NCI-H1436 treated with DMSO at 0.1 percent for 48 hours (cell line): ENCODE measurements at places on chromosomes 6 and 20.

GRCh38 chr6:53294095-53294494 is 54.7 kb downstream of the ELOVL5 start:
- DNase-seq, result no peak

GRCh38 chr6:43707269-43707668 is 19.7 kb upstream of the MRPS18A start:
- no peak for DNase-seq

- no peak for DNase-seq
Measured at GRCh38 chr6:117444600-117444999, 18.9 kb upstream of the ROS1 start.

DNA sequence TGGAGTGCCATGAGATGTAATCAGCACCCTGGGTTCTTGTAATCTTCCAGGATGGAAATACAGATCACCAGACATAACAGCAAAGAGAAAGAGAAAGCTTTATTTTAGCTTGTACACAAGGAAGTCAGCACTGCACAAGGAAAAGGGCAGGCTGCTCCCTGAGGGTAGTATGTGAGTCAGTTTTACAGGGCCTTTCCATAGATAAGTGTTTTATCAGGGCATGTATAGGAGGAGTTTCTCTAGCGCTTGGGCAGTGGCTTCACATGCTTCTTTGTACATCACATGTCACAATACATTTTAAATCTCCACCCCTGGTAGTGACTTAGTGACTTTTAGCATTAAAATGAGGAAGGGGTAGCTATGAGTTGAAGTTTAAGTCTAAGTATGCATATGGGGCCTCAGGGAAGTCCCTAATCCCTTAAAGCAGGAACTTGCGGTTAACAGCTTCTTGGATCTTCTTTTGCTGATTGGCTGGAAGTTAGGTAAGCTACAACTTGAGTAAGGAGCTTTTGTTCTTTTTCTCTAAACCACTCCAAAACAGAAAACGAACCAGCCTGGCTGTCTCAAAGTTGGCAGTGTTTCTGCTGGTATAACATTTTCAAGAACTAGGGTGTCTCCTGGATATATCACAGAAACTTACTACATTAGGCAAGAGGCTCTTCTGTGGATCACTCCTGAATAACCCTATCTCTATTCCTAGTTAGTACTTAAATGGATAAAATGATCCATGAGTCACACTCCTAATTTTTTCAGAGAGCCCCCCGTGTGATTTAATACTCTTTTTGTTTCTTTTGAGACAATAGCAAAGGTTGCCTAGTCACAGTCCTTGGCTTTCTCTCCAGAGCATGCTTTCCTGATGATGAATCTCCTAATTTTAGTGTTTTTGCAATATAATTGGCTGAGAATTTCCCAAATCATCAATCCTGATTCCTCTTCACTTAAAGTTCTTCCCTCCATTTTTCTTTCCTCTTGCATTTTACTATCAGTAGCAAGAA is 60.2 kb downstream of the MRAP2 start:
- DNase-seq, result no peak

DNA sequence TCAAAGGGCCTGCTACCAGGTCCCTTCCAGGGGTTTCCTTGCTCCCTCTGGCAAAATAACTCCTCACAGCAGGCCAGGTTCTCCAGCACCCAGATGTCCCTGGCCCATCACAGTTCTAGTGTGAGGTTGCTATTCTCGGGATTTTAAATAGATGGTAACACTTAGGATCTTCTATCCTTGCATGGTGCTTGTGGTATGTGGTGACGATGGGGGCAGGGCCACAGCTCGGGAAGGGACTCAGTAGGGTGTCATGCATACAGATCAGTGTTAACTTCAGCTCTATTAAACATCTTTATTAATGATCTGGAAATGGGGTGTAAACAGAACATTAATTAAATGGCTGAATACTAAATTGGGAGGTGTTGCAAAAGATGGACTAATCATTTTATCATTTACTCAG is 323.8 kb downstream of the QKI start:
- DNase-seq, result no peak

DNA sequence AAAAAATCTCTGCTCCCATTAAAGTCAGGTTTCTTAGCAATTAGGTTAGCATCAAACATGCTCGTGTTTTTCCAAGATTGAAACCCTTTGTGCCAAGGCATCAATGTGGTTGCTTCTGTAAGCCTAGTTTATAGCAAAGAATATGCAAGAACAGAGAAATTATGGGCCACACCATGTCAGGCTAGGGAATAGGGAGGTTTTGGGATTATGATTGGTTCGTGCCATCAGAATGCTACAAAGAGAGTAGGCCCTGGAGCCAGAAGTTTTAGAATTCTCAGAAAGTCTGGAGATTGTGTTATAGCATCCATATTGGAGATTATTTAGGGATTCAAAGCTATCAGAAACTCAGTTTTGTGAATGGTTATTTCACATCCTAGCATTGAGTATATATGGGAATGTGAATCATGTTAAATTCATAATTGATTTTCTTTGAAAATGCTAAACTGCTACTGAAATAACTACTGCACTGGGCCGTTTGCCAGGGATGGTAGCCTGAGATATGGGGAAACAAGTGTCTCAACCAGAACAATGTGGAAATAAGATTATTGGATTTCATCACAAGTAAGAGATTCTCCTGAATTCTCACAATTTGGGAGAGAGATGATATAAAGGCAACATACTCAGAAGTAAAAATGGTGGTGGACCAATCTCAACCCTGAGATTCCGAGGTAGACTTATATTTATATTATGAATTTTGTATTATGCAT is 45.3 kb downstream of the ZNF292 start:
- no peak for DNase-seq

GRCh38 chr6:122701666-122702065 is 77.8 kb upstream of the FABP7 start:
- DNase-seq, result no peak

DNA sequence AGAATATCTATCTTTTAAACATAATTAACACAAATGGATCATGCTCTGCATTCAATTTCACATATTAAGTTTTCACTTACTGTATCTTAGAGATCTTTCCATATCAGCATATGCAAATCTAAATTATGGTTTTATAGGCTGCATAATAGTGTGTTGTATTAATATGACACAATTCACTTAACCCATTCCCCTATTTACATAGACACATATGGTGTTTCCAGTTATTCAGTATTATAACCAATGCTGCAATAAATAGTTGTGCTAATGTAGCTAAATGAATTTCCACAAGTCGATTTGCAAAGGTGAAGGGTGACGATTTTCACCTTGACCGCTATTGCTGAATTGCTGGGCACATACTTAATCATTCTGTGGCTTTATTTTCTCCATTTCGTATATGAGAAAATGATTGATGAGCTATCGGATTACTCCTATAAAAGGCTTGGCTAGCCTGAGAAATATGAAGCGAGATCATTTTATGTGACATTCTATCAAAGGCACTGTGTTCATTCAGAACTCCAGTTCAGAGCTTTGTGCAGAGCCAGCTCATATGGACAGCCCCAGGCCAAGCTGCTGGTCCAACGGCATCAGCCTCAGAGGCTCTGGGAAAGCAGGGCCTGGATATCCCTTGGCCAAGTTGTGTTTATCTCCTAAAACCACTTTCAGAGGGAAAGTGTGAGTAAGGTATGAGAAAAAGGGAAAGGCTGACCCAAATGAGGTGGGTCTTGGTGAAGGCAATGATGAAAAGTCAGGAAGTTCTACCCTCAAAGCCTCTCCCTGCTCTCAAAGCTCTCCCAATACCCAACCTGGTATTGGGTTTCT is 50.8 kb downstream of the GFOD1 start:
- no peak for DNase-seq

DNA sequence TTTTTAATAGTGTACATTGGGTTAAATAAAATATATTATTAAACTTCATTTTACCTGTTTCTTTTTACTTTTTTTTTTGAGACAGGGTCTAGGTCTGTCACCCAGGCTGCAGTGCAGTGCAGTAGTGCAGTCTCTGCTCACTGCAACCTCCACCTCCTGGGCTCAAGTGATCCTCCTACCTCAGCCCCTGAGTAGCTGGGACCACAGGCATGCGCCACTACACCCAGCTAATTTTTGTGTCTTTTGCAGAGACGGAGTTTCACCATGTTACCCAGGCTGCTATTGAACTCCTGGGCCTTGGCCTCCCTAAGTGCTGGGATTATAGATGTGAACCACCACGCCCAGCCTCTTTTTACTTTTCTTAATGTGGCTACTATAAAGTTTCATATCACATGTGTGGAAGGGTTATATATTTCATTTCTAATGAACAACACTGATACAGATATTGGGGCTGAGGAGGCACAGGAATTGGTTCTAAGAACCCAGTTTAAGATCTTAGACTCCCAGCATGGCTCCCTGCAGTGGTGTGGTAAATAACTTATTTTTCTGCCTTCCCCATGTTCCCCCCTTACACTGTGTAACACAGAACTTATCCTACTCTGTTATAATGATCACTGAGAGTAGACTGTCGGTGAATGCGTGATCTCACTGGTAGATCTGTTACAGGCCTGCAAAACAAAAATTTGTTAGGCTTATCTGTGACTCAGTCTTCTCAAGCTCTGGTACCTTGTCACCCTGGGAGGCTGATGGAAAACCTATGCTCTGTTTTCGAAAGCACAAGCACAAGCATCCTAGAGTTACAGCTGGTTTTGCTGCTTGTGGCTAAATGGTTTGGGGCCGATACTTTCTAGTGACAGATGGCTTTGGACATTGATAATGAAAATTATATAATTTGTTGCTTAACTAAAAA is 5.8 kb upstream of the ATXN1 start:
- no peak for DNase-seq

- DNase-seq, result no peak
Measured at GRCh38 chr6:90463359-90463758, 123.5 kb downstream of the MAP3K7 start.

DNA sequence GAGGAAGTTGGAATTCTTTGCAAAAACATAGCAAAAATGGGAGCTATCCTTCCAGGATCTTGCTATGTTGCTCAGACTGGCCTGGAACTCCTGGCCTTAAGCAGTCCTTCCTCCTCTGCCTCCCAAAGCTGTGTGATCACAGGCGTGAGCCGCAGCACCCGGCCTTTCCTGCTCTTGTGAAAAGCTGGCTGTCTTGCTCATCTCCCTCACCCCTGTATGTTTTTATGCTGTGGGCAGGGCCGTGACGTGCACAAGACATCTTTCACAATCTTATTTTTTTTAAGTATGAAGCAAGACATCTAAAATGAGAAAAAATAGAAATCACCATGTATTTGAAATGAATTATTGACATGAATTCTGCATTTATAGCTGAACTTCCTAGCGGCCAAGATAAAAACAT is 110.4 kb downstream of the SAMD5 start:
- no peak for DNase-seq

GRCh38 chr20:46592580-46593362 is 42.3 kb upstream of the OCSTAMP start:
- DNase-seq, result no peak

- no peak for DNase-seq
Measured at GRCh38 chr6:21873562-21873961, 280.0 kb downstream of the SOX4 start.

DNA sequence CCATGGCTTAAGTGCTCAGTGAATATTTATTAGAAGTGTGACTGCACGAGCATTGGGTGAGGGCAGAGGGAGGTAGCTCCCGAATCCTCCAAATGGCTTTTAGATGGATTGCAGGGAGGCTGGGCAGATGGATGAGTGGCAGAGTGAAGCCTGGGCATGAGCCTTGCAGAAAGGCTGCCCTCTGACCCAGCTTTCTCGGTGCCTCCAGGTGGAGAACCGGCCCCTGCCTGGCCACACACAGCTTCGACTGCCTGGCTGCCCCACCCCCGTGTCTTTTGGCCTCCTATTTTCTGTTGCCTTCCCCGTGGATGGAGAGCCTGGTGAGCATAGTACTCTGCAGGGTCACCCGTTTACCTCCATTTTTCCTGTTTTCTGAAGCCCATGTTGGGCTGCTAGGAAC is 3.4 kb downstream of the VARS2 start:
- DNase-seq, result no peak

GRCh38 chr6:22636452-22636851 is 67.1 kb downstream of the HDGFL1 start:
- DNase-seq, result no peak

DNA sequence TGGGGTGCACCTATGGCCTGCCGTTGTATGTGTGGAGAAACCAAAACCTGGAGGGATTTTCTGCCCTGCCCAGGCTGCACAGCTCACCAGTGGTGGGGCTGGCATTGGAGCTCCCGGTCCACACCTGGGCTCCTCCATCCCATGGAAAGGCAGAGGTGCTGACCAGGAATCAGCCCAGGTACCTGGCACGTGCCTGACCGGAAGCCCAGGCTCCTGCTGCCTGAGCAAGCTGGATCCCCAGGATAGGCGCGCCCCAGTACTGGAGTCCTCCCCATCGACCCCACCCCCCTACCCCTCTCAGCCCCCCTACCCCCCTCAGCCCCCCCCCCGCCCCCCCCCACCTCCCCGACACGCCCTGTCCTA is 39.9 kb upstream of the HMGA1 start:
- DNase-seq, result no peak

DNA sequence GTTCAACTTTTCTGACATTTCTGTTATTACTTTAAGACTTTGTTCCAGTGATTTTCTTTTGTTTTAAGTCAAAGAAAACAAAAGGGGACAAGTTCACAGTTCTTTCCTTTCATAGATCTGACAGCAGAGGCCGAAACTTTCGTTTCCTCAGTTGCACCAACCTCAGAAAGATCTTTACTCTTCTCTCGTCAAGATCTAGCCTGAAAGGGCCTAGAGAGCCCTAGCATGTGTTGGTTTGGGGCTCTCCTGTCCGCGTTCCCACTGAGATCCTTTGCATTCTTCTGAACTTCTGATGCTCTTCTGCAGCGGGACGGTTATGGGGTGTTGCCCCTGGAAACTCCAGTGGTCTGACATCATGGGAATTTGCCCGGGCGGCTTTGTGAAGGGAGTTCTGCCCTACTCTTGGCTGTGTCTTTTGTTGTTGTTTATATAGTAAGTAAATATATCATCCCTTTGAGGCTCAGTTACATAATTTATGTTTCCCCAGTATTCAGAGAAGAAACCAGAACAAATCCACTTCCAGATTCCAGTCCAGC is 129.1 kb downstream of the SASH1 start:
- DNase-seq, result no peak

GRCh38 chr20:64064145-64064698 is 1.2 kb downstream of the TCEA2 start:
- DNase-seq, result no peak

DNA sequence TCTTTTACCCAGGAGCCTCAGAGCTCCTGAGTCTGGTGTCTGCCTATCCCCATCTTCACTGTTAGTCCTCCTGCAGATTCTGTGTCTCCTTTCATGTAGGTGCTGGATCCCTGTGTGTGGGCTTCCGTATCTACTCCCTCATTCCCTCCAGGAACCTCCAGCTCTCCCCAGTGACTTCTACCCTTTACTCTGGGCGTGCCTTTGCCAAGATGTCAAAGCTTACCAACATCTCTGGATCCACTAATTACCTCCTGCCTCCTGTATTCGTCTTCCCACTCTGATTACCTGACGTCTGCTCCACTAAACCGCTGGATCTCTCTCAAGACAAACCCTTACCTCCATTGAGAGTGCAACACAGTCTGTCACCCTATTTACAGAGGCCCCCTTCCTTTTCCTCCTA is 2.2 kb upstream of the C6orf136 start:
- no peak for DNase-seq

GRCh38 chr6:37125774-37126492 is 44.0 kb upstream of the PIM1 start:
- no peak for DNase-seq

- DNase-seq, result no peak
Measured at GRCh38 chr6:136930528-136930927, 8.4 kb downstream of the SLC35D3 start.

GRCh38 chr6:28263922-28264321 is 3.0 kb upstream of the ZSCAN26 start:
- DNase-seq, result no peak
